ENCODE measurements at places on chromosomes 4 and X. TPM values are rescaled to one million over a fixed set of nuclear protein-coding genes. Genes with fewer than 3 reads are reported as not detected.

The MMRN1 gene
- under 0.01 TPM for total RNA-seq

The ING2 gene
- total RNA-seq, result 5.4 TPM

The ERAS gene
- total RNA-seq, result not detected

The DMP1 gene
- total RNA-seq, result not detected

GRCh38 chr4:147453561-147454141 is 27.2 kb upstream of the EDNRA start:
- no peaks in the 10 kb centered on the region for H3K36me3 ChIP-seq
- DNase-seq, result peak; percentile 37
- no peak overlapping the region for H3K4me3 ChIP-seq
- H3K4me1 ChIP-seq, result no peaks in the 10 kb centered on the region
- no peaks in the 10 kb centered on the region for H3K27me3 ChIP-seq

Measured in fibroblast of lung (primary cell).